Stimulated activated CD8-positive, alpha-beta memory T cell treated with anti-CD3 and anti-CD28 coated beads, Interleukin-15, amount 100 ng/mL, for 48 hours (primary cell): ENCODE measurements at places on chromosomes 13 and 19.

DNA sequence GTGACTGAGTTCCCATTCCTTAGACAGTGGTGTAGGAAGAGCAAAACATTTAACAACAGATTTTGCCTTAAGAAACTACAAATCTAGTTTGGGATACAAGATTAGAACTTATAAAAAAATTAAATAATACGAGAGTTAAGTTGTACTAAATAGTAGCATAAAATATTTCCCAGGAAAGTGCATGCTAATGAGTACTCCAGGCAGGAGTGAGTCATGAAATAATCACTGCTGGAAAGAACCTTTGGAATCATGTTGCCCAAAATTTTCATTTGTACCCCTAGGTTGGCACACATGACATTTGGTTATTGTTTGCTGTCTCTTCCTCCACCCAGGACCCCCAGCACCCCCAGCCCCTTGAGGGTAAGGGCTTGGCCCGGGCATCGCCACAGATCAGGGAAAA is 26.3 kb upstream of the KL start:
- DNase-seq, result no peak

- no peak for DNase-seq
Measured at GRCh38 chr13:27624071-27624470, 2.4 kb downstream of the POLR1D start.

- DNase-seq, result no peak
Measured at GRCh38 chr13:103878891-103879605, 812.8 kb upstream of the SLC10A2 start.

DNA sequence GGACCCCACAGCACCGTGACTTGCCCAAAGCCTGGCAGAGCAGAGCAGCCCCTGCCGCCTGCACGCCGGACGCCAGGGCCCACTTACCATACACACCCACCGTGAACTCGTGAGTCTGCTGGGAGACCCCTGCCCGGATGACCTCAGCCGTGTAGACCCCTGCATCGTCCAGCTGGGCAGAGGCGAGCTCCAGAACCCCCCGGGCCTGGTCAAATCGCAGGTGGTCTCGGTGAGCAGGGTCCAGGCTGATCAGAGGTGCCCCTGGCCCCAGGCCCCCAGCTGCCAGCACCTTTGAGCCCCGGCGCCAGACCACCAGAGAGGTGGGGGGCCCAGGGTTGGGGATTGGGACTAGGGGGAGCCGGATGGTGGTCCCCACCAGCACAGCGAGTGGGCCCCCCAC is 873 bp downstream of the VSIG10L start:
- DNase-seq, result no peak

- DNase-seq, result no peak
Measured at GRCh38 chr19:10018263-10018662, 5.0 kb downstream of the RDH8 start.

DNA sequence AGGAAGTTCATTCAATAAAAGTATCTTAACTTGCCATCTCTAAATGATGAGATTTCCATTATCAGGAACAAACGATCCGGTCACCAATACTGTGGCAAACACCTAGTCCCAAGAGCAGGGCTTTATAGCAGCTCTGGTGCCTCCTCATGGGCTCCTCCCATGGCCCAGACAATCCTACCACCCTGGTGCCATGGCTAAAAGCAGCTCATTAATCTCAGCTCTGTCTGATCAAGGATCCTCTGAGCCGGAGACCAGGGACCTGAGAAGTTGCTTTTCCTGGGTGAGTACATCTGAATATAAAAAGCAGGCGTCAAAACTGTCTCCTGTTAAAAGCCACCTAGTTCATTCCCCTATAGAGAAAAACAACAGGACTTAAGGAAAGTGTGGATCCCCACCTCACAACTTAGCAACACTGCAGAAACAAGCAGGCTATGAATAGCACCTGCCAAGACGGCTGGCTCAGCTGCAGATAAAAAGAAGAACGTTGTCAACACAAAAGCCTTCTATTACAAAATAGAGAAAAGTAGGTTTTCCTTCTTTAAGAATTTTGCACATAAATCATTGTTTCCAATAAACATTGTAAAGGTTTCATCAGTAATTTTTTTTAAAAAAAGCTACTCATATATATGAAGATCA is 30.3 kb downstream of the TSHZ3 start:
- DNase-seq, result no peak

GRCh38 chr13:79459906-79460305 is 21.0 kb upstream of the NDFIP2 start:
- DNase-seq, result no peak

DNA sequence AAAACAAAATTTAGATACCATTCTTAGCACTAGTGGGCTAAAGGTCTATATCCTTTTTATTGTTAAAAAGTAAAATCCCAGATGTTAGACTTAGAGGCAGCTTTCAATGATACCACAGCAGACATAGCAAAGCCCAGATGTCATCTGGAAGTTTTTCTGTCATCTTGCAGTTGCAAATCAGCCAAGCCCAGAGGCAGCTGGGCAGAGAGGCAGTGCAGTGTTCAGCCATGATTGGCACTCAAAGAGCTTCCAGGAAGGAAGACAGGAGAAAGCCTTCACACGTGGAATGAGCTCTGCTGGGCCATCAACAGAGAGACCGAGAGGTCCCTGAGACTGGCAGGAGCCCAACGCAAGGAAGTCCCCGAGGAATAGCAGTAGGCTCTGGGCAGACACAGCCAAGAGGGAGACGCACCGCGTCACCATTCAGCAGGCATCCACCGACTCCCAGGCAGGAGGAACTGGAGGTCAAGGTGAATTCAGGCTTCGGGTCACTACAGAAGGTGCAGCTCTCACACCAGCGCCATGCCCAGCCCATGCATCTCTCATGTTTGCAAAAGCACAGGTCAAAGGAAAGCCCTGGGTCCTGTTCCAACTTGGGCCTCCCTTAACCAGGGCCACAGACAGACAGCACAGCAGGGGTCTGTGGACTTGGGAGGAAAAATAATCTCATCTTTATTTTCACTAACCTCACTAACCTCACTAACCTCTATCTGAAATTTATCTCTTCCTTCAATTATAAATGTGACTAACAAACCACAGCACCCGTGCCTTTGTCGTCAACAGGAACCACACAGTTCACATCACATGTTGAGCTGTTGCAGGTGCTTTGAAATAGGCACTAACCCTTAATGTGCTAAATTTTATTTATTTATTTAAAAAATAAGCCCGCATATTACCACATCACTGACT is 54.9 kb downstream of the TUBGCP3 start:
- no peak for DNase-seq

GRCh38 chr19:18419195-18419698 is at the start of gene SSBP4:
SSBP4 (plus strand) TSS chr19:18419398; CDS start chr19:18419649, 251 bp downstream.
- DNase-seq, result no peak

- no peak for DNase-seq
Measured at GRCh38 chr13:93180356-93180969, 46.1 kb upstream of the GPC6 start.

- no peak for DNase-seq
Measured at GRCh38 chr13:113669231-113669754, 2.3 kb downstream of the GRK1 start.

- peak; percentile 61 for DNase-seq
Measured at GRCh38 chr19:17522988-17523872, 11.8 kb downstream of the PGLS start.

- DNase-seq, result no peak
Measured at GRCh38 chr13:25447396-25447795, 75.6 kb downstream of the ATP8A2 start.

DNA sequence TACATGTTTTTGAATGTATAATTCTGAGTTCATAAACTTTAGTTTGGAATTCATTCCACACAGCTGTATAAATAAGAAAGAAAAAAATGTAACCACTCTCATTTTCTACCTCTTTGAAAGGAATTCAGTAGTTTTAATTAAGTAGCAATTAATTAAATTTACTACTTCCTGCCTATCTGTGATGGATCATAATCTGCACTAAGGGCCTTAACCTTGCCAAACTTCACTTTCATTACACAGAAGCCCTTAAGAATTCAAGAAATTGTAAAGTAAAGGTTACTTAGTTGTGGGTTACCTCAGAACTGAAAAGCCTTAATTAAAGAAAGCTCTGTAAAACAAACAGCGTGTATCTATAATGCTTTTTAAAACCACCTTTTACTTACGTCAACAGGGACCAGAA is 111.9 kb upstream of the FBXL3 start:
- no peak for DNase-seq

DNA sequence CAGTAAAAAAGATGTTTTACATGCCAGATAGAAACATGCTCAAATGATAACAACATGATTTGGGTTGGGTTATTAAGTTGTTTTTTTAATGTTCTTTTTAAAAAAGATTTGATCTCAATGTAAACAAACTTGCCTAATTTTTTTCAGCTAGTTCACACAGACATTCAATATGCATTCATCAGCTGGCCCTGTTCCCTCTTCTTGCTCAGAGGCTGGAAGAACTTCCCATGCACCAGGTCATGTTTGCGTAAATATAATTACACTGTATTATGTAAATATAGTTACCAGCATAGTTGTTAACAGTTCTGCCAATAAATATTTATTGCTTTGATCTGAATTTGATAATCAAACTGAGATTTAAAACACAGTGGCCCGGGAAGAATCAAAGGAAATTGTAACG is 70.6 kb downstream of the ATP11A start:
- no peak for DNase-seq

DNA sequence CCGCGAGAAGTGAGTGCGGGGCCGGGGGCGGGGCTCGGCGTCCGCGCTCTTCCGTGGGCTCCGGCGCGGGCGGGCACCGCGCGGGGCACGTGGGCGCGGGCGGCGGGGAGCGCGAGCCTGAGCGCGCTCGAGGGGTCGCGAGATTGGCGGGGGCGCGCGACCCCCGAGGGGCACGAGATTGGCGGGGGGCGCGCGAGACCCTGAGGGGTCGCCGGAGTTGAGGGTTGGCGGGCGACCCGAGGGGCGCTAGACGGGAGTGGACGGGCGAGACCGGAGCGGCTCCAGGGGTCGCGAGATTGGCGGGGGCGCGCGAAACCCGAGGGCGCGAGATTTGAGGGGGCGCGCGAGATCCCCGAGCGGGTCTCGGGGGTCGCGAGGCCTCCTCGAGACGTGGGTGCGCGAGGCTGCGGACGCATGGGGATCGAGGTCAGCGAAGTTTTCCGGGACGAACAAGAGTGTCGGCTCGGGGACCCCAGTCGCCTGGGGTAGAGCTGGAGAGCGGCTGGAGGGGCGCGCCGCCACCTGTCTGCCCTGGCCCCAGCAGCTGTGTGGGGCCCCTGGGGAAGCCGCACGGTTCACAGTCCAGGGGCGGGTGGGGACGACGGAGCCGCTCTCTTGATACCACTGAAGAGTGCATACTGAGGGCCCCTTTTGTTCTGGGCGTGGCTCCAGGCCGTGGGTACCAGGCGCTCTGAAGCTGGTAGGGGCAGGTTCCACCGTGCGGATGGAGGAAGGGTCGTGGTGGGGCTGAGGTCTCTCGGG is 682 bp downstream of the SSBP4 start:
- peak; percentile 42 for DNase-seq

DNA sequence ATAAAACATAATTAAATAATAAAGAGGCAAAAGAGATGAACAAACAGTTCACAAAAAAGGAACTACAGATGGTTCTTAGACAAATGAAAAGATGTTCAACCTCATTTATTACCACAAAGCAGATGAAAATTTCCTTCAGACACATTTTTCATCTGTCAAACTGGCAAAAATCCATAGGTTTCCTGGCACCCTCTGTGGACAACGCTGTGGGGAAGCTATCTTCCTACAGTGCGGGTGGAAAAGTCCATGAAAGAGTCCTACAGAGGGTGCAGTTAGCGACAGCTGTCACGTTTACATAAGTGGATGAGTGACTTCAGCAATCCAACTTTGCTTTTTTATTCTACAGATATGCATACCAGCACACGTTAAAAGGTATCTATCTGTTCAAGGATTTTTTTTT is 30.3 kb upstream of the PDCD5 start:
- DNase-seq, result no peak

- DNase-seq, result no peak
Measured at GRCh38 chr13:44425041-44425814, 51.6 kb downstream of the SERP2 start.

DNA sequence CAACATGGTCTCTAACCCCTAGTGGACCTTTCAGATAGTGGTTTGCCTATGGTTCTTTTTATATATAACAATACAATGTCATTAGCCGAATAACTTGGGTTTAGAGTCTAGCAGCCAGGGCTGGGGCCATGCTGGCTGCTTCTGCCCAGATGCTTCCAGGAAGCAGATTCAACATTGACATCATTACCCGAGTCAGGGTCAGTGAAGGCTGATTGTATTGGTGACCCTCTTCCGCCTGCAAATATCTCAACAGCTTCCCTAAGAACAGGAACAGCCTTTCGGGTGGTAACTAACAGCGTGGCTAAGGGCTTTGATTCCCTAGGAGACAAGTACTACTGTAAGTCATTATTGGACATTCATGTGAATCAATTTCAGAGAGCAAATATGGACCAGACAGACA is 476.4 kb downstream of the UQCRFS1 start:
- no peak for DNase-seq

DNA sequence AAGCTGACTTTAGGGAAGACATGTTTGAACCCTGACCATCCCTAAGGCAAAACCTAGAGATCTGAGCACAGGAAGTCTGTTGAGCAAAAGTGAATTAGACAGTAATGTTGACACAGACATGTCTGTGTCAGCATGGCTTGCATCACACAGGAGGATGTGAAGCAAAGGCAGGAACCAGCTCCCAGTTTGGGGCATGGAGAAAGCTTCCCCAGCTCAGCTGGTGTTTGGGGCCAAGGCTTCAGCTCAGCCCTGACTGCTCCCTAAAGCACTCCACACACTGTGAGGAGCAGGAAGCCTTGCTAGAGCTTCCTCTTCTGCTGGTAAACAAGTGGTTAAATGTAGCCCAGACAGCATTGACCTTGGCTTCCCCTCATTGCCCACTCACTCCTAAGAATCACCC is 153.8 kb upstream of the UBL3 start:
- no peak for DNase-seq

DNA sequence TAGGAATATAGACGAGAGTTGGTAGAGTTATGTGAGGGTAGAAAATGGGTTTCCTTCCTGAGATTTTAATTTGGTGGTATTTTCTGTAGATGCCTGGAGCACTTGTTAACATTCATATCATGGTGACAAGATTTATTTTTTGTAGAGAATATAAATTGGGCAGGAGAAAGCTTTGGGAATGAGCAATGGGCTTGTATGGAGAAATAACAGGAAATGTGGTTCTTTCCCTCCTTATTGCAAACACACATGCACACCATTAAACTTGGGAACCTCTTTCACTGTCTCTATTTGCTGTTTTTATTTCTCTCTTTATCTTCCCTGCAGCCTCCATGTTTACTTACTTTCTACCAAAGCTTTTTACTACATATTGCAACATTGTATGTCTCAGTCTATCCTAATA is 1653.6 kb downstream of the OLFM4 start:
- DNase-seq, result no peak
